NCI-H1417 (cell line): ENCODE measurements at places on chromosomes 11 and 22.

DNA sequence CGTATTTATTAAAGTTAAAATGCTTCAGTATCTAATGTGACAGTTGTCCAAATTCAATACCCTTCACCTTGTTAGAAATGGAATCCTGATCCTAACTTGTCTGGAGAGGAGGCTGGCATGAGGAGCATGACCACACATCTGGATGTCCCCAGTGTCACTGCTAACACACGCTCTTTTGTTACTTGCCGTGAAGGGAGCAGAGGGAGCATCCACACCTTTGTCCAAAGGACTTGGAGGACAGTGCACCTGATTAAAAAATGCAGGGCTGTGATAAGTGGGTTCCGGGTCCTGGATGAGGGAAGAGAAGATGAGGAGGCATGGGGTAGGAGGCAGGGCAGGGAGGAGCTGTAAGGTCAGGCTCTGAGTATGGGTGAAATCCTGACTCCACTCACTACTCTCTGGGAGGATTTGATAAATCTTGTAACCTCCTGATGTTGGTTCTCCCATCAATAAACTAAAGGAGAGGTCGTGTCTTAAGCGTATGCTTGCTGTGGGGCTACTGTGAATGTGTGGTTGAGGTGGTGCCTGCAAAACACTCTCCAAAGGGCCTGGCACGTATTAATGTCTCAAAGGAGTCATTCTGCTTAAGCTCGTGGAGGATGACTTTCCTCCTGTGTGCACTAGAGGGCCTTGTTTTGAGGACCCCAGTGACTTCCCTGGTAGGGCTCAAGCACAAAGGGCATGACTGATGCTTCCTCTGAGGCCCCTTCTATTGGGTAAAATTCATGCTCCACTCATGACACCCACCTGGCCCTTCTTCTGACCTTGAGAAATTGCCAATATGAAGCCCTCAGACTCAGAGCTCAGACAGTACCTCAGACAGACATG, 16.8 kb upstream of the IGLL5 start:
- DNase-seq, result no peak

DNA sequence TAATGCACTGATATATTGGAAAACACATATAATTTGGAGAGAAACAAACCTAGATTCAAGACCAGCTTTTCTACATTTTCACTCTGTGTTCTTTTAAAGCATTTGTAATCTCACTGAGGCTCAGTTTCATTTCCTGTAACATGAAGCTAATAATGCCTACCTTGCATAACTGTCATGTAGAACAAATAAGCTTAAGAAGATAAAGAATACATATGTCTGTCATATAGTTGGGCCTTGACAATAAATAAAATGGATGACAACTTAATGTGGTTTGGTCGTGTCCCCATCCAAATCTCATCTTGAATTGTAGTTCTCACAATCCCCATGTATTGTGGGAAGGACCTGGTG, 35.2 kb upstream of the FIBIN start:
- no peak for DNase-seq

DNA sequence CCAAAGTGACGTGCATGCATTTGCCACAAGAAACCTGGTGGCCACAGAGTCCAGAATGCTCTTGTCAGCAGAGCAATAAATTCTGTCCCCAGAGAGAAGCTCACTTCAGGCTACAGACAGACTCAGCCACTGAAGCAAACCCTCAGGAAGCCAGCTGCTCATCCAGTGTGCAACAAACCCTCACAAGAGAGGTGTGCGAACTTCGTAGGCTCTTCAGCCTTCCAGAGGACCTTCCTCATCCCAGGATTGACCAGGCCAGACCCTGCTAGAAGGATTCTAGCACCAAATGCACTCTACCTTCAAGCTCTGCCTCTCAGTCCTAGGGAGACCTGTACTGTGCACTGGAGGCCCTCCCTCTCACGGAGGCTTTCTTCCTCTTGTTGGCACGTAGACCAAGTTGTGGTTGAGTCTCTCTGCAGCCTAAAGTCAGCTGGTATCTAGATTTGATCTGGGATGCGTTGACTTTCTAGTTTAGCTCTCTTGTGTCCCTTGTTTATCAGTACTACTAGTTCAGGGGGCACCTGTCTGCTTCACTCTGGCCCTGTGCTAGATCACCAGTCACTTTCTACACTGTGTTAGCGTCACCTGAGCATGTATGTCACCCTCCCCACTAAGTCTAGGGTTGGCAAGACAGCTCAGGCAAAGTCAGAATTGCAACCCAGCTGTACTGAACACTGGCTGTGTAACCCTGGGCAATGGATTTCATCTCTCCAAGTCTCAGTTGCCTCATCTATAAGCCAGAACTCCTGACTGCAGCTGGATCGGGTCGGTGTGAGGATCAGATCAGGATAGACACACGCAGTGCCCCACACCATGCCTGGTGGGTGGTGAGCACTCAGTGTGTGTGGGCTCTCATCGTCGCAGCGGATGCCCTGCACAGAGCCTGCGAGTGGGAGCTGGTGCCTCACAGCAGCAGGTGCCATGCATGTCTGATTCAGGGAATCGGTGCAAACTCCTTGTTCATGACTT, 22.1 kb upstream of the TMPRSS13 start:
- peak; percentile 27 for DNase-seq

GRCh38 chr11:100695911-100696310, 8.8 kb downstream of the ARHGAP42 start:
- no peak for DNase-seq

DNA sequence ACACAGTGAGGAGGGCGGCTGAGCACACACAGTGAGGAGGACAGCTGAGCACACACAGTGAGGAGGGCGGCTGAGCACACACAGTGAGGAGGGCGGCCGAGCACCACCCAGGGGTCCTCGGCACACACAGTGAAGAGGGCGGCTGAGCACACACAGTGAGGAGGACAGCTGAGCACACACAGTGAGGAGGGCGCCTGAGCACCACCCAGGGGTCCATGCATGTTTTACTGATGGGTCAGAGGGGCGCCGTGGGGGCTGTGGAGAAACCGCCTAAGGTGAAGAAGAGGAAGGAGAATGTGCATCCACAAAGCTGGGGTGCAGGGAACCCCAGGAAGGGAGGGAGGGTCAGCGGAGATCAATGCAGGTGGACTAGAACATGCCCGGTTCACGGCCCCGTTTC, 461.8 kb downstream of the BRD1 start:
- no peak for DNase-seq

DNA sequence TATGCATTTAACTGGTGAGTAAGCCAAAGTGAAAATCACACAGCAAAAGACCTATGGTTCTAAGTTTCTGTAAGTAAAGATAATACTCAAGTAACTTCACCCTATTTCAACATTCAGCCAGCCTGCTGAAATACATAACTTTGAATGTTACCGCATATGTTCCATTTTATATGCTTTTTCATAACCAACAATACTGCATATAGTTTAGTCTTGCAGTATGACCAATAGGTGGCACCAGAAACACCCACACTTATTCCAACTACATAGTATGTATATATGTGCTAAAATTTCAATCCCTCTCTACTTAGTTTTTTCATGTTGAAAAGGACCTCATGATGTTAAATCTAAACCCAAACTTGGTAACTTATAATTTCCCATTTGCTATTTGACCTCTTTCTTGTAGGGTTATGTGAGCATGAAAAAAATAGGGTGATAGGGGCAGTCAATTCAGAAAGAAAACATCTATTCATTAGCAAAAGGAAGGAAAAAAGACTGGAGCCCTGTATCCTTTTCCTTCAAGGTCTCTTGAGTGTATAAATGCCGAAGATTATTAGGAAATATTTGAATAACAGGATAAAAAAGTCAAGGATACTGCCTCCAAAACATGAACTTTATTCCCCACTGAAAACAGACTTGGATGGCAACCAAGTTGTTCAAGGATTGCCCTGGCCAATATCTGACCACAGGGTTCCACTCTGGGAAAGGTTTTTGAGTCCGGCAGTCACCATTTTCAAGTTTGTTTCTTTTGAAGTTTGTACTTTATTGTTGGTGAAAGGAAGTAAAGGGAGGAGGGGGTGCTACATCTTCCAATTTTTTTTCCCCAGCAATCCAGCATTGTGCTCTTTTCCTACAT, 23.8 kb upstream of the FZD4 start:
- peak; percentile 11 for DNase-seq

DNA sequence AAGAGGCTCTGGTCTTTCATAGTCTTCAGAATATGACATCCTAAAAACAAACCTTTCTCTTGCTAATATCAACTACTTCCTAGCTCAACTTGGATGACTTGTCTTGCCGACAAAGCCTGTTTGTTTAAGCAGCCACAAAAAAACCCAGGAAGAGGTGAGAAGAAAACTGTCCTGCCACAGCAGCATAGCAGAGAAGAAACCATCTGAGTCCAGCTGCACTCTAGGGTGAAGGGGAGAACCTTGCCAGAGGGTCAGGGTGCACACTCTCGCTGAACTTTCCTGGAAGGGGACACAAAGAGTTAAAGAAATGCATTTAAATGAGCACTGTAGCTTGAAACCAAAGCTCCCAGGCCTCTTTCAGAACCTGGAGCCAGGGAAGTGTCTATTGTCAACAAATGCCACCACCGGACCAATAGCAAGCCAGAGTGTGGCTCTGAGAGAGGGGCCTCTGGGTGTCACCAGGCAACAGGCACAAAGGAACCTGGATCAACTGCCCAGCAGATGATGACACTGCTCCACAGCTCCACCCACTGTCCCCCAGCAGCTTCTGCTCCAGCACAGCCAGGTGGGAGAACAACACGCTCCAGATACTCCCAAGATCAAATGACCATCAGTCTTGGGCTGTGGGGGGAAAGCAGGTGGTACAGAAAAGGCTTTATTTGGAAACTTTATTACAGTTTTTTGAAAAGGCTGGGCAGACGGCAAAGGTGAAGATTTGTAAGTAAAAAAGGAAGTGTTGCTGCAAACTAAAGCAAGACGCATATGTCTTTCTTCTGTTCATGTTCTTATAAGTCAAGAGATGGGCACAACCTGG, 105.7 kb downstream of the RASSF10 start:
- peak; percentile 73 for DNase-seq

- DNase-seq, result no peak
These were observed 56.2 kb upstream of the SC5D start for GRCh38 chr11:121236115-121237001.

DNA sequence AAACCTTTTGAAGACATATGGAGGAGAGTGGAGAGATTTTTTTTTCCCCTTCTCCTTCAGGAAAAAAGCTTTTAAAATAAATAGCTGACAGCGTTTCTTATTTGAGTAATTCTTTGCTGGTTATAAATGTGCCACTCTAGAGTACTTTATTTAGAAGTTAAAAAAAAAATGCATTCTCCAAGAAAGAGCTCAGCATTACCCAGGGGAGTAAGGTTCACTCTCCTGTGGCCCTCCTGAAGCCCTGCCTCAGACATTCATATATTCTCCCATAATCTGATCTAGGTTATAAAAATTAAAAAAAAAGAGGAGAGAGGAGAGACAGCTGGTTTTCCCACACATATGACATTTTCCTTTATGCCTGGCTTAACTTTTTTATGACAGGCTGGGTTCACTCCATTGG, 545.2 kb upstream of the CADM1 start:
- no peak for DNase-seq

DNA sequence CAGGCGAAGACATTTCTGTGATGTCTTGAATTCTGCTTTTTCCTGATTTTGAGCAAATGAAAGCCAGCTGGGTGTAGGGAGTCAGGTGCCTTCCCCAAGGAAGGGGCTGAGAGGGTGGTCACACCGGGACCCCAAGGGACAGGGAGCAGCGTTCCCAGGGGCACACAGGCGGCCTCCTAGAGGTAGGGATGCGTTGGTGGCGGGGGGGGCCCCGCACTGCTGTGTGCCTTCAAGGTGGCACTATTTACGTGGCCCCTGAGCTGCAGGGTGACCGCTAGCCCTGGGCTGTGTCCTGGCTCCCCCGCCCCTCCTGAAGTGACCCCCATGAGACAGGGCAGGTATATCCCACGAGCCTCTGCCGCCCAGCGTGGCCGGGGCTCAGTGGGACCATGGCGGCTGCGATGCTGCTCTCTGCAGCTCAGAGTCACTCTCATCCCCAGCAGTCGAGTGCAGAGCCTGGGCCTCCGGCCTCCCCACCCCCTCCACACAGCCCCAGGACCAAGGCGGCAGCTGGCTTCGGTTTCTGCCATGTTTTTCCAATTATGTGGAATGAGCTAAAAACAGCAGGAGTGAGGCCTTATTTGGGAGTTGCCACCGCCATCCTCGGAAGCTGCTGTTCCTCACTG, 60.9 kb downstream of the LRP5 start:
- no peak for DNase-seq

GRCh38 chr11:34274712-34275398, 83.0 kb downstream of the ABTB2 start:
- DNase-seq, result no peak

- DNase-seq, result no peak
These were observed 6.4 kb downstream of the GLYATL1 start for GRCh38 chr11:58945663-58946062.
